Spleen (tissue), 13 donors: ENCODE measurements at places on chromosomes 13 and 19. TPM values are rescaled to one million over a fixed set of nuclear protein-coding genes. Genes with fewer than 3 reads are reported as not detected.

The PTGER1 gene
- 19.6 TPM for total RNA-seq

The SLC1A6 gene
- total RNA-seq = not detected

The ZNF835 gene
- total RNA-seq = 3.5 TPM

The ZNF681 gene
- 3.9 TPM for total RNA-seq

The MTUS2 gene
- 0.85 TPM for total RNA-seq

DNA sequence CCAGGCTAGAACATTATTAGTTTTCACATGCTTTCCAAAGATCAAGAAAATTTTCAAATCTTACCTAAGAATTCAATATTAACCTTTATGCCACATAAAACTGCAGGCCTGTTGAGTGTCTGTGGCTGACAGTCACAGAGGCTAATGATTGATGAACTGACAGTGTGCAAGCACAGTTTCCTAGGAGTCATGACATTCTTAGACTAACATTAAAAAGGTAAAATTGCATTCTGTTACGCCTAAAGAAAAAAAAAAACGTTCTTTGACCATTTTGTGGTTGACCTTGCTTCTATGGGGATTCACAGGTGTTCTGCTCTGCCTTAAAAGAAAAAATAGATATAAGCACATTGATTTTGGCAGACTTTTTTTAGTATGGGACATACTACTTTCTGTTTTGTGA, 1776.2 kb downstream of the PCDH9 start:
- DNase-seq = no peak

DNA sequence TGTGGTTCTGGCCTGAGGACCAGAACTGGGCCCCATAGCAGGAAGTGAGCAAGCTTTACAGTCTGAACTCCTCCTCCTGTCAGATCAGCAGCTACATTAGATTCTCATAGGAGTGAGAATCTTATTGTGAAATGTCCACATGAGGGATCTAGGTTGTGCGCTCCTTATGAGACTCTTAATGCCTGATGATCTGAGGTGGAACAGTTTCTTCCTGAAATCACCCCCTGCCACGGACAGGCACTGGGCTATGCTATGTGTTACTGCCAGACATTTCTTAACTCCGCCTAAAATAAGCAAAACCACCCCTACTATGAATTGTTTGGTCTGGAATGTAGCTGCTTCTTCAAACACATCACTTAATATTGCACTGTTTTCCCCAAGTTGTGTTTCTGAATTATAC, 4.6 kb downstream of the FBXL3 start:
- no peak for DNase-seq

GRCh38 chr13:23822252-23822824, 66.9 kb downstream of the MIPEP start:
- no peak for DNase-seq

GRCh38 chr13:109630271-109630670, 156.1 kb downstream of the IRS2 start:
- DNase-seq = no peak

DNA sequence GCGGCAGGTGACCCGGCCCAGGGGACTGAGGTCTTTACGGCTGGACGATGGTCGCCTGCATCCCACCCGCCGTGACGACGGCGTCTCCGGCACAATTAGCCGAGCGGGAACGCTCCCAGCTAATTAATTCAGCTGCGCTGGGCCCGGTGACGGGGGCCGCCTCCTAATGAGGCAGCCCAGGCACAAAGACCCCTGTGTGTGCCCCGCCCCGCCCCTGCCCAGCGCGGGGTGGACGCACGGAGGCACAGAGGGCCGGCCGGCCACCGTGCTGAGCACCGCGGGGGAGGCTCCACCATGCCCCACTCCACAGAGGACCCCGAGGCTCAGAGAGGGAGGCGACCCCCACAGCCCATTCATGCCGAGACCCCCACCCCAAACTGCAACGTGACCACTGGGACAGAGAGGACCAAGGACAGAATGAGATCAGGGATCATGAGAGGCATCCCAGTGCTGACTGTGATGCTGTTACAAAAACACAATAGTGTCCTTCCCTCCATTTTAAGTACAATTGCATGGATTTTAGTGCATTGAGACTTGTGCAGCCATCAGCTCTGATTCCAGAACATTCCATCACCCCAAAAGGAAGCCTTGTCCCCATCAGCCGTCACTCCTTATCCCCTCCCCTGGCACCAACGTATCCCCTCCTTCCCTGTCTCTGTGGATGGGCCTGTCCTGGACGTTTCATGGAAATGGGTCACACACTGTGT, 17.0 kb downstream of the EFNA2 start:
- DNase-seq = no peak
